Activated CD4-positive, alpha-beta T cell treated with anti-CD3 and anti-CD28 coated beads, Interleukin-2, amount 50 U/mL, for 16 hours (primary cell): ENCODE measurements at places on chromosomes 11 and 22.

- DNase-seq: no peak
These were observed 119.9 kb downstream of the MIAT start for GRCh38 chr22:26777156-26777801.

- no peak for DNase-seq
These were observed 52.9 kb upstream of the SPATA19 start for GRCh38 chr11:133898031-133898769.

DNA sequence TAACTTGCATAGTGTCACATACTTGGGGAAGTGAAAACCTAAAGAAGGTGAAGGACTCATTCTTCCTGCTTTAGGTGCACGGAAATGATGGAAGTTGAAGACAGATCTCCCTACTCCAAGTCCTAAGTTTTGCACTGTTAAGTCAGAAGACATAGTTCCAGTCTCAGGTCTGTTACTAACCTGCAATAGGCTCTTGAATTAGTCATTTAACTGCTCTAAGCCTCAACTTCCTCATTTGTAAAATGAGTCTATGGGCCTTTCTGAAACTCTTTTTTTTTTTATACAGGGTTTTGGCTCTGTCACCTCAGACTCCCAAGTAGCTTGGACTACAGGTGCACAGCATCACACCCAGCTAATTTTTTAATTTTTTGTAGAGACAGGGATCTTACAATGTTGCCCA lies 30.8 kb upstream of the POU2AF1 start:
- DNase-seq: no peak

- DNase-seq: no peak
These were observed 764.8 kb upstream of the FAT3 start for GRCh38 chr11:91459840-91460239.

DNA sequence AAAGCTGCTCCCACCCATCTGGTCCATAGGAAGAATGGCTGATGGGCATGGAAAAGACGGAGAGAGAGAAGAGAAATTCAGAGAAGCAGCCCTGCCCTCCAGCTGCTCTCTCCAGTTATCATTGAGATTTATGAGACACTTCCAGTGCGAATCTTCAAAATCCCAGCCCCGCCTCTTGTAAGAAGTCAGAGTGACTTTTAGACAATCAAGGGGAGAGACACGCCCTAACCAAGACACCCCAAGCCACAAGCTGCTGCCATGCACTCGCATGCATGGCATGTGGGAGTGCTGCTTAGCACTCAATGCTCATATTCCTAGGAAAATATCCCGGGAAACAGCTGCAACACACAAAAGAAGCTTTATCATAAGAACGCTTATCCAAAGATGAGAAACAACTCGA lies 110.6 kb upstream of the BID start:
- no peak for DNase-seq

GRCh38 chr11:116217006-116217405 lies 555.8 kb downstream of the BUD13 start:
- DNase-seq: peak; percentile 14

- peak; percentile 8 for DNase-seq
These were observed 128.4 kb downstream of the OPCML start for GRCh38 chr11:133403900-133404299.

- peak; percentile 1 for DNase-seq
These were observed 718.8 kb downstream of the CNTN5 start for GRCh38 chr11:99739464-99740089.

DNA sequence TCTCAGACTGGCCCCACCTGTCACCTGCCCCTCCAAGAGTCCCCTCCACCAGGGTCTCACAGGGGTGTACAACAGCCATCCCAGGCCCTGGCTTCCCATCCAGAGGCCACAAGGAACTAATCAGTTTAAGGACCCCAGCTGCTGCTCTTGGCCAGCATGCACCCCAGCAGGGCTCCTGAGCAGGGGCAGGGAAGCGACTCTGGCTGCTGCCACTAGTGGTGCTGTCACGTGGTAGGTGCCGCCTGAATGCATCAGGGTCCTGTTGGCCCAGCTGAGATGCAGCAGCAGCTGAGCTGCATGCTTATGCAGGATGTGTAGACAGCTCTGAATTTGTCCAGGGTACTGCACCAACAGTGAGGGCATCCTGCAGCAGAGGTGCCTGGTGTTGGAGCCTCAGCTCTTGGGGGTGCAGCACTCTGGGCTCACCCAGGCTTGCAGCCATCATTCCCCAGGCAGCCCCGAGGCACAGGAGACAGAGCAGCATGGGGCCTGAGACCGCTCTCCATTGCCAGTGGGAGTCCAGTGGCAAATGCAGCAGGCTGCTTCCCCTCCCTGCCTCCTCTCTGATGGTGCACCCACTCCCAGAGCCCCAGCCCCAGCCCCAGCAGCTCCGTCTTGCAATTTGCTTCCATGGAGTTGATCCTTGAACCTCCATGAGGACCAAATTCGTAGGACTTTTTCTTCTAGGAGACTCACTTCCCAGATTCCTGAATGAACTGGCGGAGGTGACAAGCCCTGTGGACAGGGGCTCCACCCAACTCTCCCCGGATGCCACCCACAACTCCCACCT lies 98.7 kb downstream of the MPPED1 start:
- DNase-seq: no peak
